ENCODE measurements at places on chromosomes 11 and 22.

GRCh38 chr22:28250036-28250695, 331.1 kb upstream of the PITPNB start:
- no peak for DNase-seq

GRCh38 chr22:23079814-23080521, 9.6 kb downstream of the GNAZ start:
- DNase-seq: no peak

GRCh38 chr11:126430581-126431335, 75.3 kb downstream of the ST3GAL4 start:
- DNase-seq: no peak

GRCh38 chr22:42907404-42908373, 50.6 kb upstream of the ARFGAP3 start:
- DNase-seq: no peak

DNA sequence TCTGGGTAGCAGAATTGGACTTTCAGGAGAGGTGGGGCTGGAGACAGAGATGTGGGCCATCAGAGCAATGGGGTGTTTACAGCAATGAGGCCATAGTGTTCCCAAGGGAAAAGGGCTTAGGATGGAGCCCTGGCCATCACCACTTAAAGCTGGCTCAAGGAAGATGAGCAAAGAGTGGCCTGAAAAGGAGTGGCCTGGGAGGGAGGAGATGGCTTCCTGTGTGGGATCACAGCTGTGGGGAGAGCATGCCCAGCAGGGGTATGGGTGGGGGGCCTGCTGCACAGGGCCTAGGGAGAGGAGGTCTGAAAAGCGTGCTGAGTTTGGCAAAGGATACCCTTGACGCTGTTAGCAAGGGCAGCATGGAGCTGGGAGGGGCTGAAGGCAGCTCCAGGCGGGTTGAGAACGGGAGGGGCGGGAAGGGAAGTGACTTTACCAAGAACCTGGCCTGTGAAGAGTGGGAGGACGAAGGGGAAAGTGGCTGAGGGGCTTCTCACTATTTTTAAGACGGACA, 13.9 kb downstream of the LRRC32 start:
- no peak for DNase-seq

- DNase-seq: no peak
Observed at GRCh38 chr22:35384975-35385588, 4.2 kb downstream of the HMOX1 start.

DNA sequence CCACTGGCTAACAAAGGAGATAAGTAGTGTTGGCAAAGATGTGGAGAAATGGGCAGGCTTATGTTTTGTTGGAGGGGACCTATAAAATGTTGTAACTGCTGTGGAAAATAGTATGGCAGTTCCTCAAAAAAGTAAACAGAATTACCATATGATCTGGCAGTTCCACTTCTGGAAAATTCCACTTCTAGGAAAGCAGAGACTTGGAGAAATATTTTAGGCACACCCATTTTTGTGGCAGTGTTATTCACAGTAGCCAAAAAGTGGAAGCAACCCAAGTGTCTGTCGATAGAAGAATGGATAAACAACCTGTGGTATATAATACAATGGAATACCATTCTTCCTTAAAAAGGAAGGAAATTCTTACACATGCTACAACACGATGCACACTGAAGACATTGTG, 57.0 kb upstream of the ADORA2A start:
- no peak for DNase-seq

- DNase-seq: no peak
Observed at GRCh38 chr11:126407101-126407521, 51.6 kb downstream of the ST3GAL4 start.
